ENCODE measurements at places on chromosomes 11 and 22.

- no peak for DNase-seq
These were observed 108.1 kb downstream of the INSC start for GRCh38 chr11:15222777-15223176.

- no peak for DNase-seq
These were observed 111.5 kb upstream of the CLMP start for GRCh38 chr11:123306531-123306930.

DNA sequence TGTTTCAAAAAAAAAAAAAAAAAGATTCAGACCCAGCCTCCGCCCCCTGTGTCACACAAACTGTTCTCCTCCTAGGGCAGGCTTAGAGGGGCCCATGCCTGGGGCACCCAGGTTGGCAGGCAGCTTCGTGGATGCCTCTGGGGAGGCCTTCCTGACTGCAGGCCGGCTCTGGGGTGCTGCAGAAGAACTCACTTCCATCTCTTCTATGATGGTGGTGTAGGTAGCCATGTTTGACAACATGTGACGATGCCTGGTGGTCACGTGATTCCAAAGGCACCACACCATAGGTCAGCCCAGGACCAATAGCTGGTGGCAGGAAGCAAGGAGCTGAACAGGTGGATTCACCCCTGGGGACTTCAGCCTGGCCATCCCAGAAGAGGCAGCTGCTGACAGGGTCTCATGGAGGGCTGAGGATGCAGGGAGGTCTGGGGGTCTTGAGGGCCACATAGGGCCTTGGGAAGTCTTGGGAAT, 24.1 kb upstream of the CELSR1 start:
- no peak for DNase-seq

DNA sequence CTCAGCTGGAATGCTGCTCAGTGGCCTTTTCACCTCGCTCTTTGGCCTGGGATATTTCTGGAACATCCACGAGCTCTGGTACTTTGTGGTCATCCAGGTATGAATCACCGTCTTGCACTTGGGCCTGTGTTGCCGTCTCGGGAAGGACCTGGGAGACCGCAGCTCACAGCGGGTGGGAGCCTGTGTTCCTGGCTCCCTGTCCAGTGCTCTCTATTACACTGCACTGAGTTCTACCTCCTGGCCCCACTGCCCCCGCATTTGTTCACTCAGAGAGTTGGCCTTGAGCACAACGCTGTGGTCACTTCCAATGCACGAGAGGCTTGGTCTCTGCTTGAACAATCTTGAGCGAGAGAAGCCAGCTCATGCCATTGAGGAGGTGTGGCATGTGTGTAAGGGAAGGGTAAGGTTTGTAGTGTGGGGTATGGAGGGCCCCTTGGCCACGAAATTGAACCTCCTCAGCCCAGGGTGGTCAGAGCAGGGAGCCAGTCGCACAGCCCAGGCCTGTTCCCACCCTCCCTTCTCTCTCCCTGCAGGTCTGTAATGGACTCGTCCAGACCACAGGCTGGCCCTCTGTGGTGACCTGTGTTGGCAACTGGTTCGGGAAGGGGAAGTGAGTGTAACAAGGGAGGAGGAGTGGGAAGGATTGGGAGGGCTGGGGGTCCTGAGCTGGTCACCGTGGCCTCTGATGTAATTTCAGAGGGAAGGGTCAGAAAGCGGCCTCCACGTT, 16.2 kb downstream of the SLC37A2 start:
- no peak for DNase-seq

DNA sequence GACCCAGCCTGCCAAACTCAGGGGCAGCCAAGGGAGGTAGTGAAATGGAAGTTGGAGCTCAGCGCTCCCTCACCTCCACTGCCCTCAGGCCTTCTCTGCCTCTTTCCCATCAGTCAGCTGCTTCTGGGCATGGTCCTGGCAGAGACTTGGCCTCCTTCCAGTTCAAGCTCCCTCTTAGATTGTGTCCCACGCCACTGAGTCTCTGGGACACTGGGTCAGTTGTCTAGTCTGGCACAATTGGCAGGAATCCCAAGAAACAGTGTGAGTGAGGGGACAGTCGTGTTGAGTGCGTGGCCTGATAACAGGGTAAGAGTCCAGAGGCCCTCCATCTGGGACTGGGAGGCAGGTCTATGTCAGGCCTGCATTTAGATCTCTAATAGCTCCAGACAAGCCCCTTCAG, 7.1 kb upstream of the SLC35E4 start:
- no peak for DNase-seq

DNA sequence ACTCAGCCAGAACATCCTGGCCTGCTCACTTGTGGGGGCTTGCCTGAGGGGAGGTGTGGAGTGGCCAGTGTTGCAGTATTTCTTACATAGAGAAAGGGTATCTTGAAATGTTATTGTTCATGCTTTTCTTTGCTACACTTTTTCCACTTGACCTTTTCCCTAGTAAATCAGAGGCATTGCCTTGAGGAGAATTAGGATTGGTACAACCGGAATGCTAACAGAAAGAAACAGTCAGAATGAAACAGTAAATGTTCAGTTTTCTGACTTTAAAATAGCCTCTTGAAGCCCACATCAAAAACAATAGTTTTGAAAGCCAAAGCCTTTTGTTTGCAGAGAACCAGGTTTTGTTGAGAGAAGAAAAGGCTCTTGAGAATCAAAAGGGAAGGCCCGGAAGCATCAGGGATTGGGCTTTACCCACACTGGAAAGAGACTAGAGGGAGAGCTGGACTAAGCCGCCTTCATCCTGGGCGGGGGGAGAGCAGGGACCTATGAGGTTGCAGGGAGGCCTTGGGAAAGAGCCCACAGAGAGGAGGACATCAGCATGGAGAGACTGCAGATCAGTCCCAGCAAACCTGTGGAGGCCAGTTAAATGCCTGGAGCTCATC, 12.4 kb downstream of the ADM start:
- DNase-seq, result no peak

DNA sequence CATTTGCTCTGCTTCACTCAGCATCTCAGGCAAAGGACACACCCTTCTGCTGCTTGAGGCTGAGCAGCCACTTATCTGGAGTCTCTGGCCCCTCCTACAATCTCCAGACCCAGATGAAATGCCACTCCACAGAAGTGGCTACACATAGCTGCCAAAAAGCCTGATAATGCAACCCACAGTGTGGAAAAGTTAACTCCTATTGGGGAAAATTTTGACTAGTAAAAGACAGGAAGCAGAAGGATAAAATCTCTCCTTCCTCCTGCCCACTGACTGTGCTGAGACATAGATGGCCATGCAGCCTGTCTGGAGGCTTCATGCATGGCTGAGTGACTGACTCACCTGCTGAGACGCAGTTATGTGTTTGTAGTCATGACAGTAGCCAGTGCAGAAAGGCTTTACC, 92.3 kb upstream of the TEAD1 start:
- DNase-seq, result peak; percentile 54

GRCh38 chr11:86181379-86181778, 63.2 kb upstream of the EED start:
- no peak for DNase-seq

DNA sequence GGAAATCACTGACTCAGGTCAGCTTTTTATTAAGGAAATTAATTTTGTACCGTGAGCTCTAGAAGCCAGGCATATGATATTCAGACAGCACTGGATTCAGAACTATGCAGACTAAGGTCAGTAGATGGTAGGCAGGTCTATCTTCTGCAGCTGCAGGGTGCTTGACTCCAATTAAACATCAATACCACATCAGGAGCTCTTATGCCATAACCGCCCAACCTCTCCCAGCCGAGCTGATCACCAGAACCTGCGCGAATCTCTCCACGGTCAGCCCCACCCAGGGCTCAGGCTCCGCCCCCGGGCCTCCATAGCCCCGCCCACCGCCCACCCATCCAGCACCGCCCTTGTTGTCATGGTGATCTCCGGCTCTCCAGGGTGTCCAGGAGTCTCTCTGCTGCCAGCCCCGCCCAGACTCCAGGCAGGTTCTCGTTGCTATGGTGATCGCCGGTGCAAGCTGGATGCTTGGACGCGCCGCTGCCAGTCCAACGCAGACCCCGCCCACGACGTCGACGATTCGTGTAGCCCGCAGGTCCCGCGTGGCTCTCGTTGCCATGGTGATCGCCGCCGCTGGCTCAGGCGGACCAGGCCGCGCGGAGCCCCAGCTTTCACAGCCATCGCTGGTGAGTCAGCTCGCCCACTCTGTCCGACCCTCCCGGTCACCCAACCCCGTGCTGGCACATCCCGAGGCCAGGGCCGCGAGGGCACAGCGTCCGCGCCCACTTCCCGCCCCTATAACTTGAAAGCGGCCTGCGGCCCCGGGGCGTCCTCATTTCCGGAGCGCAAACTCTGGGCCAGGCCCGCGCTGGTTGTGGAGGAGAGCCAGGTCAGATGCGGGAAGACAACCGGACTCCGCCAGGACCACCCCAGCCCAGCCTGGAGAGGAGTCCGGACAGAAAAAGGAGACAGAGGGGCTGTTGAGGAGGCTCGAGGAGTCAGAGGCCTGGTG, at the start of gene RAB36:
RAB36 (plus strand) TSS at position 546 of the 946 bp plus-strand sequence. CDS start 1,140 bp downstream, outside the sequence.
- peak; percentile 94 for DNase-seq

DNA sequence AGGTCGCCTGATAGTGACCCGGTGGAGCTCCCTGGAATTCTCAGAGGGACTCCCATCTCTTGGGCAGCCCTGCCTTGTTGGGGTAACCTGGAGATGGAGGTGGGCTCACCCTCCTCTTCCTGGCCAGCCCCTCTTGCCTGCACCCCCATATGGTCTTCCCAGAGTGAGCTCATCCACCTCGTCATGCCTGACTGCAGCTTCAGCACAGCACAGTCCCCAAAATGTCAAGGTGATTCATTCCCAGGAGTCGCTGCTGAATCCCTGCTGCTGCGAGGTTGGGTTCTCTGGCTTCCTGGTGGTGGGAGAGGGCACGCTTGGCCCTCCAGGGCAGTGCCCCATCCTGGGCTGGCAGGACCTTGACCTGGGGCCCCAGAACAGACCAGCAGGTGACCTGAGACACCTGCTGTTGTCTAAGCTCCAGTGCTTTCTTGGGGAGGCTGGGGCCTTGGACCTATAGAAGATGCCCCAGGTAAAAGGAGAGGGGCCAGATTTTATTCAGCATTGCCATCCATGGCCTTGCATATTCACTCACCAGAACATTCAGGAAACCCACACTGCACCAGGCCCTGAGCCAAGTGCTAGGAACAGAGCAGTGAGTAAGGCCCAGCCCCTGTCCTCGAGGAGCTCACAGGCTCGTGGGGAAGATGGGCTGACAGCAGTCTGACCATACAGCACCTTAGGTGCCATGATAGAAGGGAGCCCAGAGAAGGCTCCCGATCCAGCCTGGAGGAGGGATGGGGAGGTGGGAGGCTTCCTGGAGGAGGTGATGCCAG, 72.9 kb downstream of the CACNA1I start:
- no peak for DNase-seq

DNA sequence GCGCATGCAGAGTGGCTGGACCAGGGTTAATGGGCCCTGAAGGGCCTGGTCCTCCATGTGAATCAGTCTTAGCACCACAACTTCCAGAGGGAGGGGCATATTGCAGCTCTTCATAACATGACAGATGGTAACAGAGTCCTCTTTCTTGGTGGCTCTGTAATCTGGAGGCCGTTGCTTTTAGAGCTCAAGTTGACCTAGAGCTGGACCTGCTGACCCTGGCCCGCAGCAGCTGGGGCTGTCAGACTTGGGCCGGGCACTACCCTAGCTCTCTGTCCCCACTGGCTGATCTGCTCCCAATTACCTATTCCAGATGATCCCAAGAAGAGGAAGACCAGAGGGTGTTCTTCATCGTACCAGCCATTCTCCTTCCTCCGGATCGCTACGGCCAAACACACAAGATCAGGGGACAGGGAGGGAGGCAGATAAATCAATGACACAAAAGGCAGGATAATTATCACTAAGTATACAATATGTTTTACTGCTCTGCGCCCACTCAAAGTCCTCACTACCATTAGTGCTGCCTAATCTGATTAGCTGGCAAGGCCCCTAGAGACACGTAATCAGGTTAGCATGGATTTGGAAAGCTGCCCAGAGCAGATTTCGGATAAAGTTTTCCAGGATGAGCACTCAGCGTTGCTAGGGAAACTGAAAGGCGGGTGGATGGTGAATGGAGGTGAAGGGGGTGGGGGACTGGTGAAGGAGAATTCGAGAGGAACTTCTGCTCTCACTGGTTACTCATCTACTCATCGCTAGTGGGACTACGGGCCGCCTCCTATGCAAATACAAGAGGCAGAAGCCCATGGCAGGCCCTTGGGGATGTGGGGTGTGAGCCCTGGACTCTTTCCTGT, 64.5 kb upstream of the PHOX2A start:
- DNase-seq, result peak; percentile 81

DNA sequence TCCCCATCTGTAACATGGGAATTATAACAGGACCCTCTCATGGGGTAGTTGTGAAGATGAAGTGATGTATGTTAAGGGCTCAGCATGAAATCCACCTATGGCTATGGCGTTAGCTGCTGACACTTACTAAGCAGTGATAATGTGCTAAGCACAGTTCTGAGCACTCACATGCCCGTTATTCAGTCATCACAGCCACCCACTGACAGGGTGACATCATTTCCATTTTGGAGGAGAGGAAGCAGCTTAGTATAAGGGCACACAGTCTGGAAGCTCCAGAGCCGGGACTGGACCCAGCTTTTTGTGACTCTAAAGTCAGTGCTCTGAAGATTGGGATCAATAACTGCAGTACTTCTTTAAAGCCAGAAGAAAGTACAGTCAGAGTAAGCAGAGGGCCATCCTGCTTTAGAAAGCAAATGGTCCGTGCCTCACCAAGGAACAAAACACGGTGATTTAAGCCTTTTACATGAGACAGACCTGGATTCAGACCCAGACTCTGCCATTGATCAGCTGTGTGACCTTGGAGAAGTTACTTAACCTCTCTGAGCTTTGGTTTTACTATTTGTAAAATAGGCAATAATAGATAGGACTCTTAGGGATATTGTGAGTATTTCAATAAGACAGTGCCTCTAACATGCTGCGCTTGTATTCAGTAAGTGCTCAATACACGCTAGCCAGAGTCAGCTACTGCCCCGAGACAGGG, 61.5 kb downstream of the SGSM1 start:
- no peak for DNase-seq

DNA sequence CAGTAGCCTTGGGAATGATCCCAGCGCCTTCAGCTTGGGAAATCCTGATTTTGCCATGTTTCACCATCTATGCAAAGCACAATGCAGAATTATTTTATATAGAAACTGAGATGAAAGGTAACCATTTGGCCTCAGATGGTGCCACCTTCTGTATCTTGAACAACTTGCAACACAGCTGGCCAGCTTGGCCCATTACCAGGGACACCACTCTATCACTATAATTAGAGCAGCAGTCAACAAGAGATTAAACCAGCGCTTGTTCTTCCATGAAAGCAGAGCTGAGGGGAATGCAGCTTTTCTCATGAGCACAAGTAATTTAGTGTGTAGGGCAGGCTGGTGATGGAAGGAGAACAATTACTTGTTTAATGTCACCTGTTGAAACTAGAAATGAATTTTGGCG, 6.7 kb upstream of the ZDHHC13 start:
- DNase-seq, result peak; percentile 13
